ENCODE measurements at places on chromosomes 3 and 15.

- no peak for DNase-seq
Observed at GRCh38 chr3:51711352-51712037, 4.6 kb downstream of the GRM2 start.

DNA sequence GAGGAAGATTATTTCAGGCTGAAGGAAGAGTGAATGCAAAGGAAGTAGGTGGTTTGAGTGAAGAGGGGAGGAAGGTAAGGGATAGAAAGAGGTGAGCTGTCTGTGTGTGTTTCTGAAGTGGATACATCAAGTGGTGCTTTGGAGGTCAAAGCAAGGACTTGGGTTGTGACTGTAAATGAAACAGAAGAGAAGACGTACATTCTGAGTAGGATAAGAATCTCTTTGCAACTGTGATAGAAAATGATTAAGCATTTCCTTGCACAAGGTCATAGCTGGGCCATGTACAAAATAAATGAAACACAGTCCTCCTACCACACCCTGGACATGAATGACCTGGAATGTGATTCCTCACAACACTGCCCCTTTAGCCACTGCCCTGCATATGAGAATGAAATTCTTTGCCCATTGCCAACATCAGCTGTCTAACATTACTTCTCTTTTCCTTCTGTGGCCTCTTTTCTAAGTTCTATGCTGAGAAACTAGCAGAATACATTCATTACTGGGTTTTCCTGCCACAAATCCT lies 28.3 kb upstream of the MINDY4B start:
- no peak for DNase-seq

- no peak for DNase-seq
Observed at GRCh38 chr3:46712191-46713049, 5.2 kb downstream of the PRSS50 start.

GRCh38 chr15:69125236-69125635 lies 35.2 kb upstream of the GLCE start:
- DNase-seq: no peak

DNA sequence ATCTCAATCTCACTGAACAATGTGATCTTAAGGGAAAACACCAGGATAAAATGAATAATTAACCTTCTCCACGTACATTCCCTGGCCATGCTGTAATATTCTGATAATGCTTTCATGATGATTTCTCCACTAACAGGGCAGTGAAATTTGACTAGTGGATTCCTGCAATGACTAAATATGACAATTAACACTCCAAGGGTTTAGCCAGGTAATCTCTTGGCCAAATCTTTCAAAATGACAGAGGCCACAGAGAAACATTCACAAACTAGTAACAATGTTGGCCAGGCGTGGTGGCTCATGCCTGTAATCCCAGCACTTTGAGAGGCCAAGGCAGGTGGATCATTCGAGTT lies 31.7 kb upstream of the ST8SIA2 start:
- DNase-seq: no peak

DNA sequence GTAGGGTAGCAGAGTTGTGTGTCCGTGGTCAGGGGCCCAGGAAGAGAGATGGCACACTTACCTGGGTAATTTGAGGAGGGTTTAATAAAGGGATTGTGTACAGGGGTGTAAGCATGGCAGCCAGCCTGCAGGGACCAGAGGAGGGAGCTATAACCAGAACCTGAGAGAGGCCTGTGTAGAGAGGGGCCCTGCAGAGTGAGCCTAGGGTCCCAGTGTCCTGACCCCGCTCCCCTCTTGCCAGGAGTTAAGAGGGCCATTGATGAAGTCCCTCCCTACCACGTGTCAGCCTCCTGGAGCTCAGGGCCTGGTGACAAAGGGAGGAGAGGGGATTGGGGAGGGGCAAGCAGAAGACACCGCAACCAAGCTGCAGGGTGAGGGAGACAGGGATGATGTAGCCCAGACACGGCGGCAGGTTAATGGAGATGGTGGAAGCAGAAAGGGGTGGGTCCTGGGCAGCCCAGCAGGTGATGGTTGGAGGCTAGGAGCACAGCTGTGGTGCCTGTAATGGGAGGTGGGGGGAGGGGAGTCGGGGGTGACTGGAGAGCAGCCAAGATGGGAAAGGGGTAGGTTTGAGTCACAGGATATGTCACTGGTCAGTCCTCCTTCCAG lies 165.4 kb upstream of the TOPAZ1 start:
- no peak for DNase-seq

DNA sequence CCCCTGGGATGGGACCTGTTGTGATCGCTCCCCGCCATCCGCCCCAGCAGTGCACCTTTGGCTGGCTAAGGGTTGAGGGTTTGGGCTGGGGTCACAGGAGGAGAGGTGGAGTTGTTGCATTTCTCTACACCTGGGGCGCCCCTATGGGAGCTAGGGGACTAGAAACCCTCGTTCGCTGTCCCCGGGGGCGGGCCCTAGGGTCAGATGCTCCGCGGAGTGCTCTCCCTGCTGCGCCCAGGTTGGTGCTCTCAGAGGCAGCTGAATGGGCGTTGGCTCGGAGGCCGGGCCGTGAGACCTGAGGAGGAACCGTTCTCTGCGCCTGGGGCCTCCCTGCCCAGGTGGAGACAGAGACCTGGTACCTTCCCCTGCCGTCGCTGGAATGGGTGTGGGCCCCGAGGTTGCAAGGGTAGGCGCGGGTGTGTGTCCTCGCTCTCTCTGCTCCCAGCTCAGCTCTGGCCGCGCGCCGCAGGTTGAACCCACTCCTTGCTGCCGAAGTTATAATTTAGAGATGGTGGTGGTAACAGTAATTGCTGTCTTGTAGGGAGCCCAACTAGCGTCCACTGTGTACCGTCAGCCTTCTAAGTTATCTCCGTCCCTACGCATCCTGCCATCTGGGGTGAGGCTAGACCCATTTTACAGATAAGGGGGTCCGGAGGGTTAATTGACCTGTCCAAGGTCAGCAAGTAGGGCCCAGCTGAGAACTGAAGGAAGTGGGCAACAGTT lies 965 bp downstream of the FLNB start:
- DNase-seq: peak; percentile 25

GRCh38 chr3:161197855-161198850 lies 23.0 kb upstream of the NMD3 start:
- DNase-seq: no peak

GRCh38 chr3:169929830-169930519 lies 18.6 kb downstream of the SAMD7 start:
- DNase-seq: no peak

- DNase-seq: no peak
Observed at GRCh38 chr15:95567686-95568085, 762.8 kb upstream of the NR2F2 start.
